ENCODE measurements at places on chromosomes 16 and 17.

GRCh38 chr17:71878998-71879397, 241.8 kb upstream of the SOX9 start:
- no peak for DNase-seq

DNA sequence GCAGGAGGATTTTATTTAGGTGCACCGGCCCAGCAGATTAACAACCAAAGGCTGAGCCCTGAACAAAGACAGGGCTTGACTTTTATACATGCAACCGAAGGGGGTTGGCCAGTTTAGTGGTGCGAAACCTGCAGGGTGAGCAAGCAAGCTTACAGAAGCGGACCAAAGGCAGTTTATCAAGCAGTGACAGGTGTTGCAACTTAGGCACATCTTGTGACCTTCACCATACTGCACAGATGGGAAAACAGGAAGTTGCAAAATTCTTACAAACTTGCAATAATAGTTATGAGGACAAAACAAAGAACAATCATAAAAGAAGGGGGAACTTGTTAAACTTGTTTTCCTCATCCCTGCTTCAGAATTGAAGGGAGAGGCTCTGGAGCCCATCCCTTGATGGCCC, 1265.1 kb downstream of the CDH8 start:
- DNase-seq: no peak

DNA sequence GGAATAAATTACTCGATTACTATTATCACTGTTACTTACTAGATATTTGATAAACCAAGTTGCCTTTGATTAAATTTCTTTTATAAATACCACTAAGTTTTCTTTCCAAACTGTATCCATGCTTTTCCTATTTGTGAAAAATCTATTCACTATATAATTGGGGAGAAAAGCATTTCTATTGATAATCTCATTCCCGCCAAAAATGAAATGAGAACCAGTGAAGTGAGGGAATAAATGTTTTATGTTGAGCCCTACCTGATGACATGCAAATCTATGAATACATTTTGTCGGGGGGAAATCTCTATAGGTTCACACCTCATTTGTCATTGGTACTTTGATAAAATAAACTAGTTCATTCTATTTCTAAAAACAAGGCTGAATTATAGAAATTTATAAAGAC, 15.7 kb downstream of the BRIP1 start:
- no peak for DNase-seq

DNA sequence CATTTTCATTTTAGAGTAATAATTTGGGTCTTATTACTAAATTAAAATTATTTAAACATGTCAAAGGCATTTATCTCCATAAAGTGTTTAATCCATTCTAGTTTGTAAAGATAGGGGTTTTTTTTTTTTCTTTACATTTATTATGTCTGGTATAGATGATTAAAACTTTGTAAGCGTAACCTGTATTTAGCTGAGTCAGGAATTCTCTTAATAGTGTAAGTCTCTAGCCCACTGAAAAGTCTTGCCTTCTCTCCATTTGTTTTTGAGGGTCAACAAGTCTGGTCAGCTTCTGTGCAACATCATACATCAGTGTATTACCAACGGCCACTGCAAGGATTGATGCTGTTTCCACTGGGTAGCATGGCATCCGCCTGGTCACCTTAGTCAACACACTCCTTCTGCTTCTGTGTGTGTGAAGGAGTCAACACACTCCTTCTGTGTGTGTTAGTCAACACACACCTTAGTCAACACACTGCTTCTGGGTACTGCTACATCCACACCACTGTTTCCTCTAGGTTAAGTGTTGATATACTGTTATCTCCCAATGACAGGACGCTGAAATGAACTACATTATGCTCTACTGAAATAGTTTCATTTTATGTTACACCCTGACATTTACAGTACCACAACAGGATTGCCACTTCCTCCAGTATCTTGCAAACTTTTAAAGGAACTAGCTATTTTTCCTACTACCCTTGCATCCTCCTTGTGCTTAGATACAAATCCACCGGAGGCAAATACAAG, 37.3 kb upstream of the VWA3A start:
- no peak for DNase-seq

GRCh38 chr16:67857547-67858233, 10.2 kb upstream of the CENPT start:
- peak; percentile 19 for DNase-seq

- peak; percentile 64 for DNase-seq
Measured at GRCh38 chr17:48492401-48493298, 38.2 kb downstream of the HOXB1 start.

- peak; percentile 76 for DNase-seq
Measured at GRCh38 chr16:23801378-23801777, 34.4 kb upstream of the PRKCB start.

DNA sequence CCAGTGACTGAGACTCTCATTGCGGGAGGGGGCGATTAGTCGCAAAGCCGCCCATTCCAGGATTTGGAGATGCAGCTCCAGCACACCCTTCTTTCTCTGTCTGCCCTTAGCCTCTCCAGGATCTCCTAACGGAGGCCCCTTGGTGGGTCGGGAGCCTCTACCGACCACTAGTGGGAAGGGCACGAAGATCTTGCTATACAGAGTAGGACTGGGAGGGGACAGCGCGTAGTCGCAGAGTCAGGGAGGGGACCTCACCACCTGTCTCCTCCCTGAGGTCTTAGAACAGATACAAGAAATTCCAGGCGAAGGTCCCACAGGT, 588 bp upstream of the SMTNL2 start:
- no peak for DNase-seq

DNA sequence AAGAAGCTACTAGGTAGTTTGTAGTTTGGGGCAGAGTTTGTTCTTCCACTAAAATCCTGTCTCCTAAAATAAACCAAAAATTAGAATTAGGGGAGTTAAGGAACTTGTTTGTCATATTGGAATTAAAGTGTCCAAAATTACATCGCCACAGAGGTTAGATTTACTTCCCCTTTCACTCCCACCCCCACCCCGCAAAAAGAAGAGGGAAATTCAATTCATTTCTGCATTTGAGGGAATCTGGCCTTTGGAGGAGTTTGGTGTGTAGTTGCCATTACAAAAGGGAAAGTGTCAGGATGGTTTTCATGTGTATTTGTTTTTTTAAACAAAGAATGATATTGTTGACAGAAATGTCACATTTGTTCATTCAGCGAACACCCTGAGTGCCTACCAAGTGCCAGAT, 5.8 kb downstream of the TMEM97 start:
- DNase-seq: no peak
